ENCODE measurements at places on chromosomes 7 and 10.

DNA sequence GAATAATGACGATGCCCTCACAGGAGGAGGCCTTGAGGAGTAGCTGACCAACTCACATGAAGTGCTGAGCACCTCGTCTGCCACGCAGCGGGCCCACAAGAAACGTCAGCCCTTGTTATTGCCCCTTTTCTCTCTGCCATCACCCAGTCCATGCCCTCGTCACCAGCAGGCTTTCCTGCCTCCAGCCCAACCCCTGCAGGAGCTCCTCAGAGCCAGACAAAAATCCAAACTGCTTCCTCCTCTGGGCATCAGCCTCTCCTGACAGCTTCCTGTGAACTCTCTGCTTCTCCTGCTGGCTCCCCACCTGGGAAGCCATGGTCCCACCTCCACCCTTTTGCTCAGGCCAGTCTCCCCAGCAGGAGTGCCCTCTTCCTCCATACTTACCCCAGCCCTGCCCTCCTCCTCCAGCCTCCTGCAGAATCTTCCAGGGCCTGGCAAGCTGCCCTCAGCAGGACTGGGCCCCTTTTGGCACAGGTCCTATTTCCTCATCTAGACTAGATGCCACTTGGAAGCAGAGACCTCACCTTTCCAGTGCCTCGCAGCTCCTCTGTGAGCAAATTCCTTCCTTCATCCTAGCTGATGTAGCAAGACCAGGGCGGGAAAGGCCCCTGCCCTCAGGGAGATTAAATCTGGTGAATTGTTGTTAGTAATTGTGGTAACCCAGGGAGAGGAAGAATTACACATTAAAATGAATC lies 115.1 kb downstream of the C10orf105 start:
- no peak for DNase-seq

GRCh38 chr10:70549962-70550458 lies 52.5 kb downstream of the PRF1 start:
- peak; percentile 80 for DNase-seq

DNA sequence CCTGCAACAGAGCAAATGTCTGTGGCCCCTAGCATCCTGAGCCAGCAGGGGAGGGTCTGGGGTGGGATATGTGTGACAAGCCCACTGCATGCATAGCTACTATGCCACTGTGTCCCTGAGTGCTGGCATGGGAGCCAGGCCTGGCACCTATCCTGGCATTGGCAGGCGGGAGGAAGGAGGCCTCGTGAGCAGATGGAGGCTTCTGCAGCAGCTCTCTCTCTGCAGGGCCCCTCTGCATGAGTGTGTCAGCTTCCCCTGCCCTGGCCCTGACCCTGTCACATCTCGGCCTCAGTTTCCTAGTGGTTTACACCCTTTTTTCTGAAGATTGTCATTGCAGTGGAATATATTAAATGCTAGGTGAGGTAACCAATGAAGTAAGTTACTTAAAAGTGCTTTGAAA lies 13.1 kb upstream of the IMPDH1 start:
- no peak for DNase-seq

GRCh38 chr7:124387056-124387455 lies 354.2 kb upstream of the TMEM229A start:
- DNase-seq, result no peak

GRCh38 chr7:47427051-47427643 lies 154.8 kb downstream of the TNS3 start:
- peak; percentile 59 for DNase-seq

- no peak for DNase-seq
These were observed 239.1 kb downstream of the KCNMA1 start for GRCh38 chr10:77398558-77398957.

All from femur (tissue), 1 donor.